Pancreas (tissue), 10 donors: ENCODE measurements at places on chromosomes 16 and 17. TPM values are rescaled to one million over a fixed set of nuclear protein-coding genes. Genes with fewer than 3 reads are reported as not detected.

GRCh38 chr17:6749519-6749918, 6.3 kb upstream of the XAF1 start:
- DNase-seq = no peak

GRCh38 chr16:49928176-49929041, 72.5 kb upstream of the ZNF423 start:
- DNase-seq = no peak

DNA sequence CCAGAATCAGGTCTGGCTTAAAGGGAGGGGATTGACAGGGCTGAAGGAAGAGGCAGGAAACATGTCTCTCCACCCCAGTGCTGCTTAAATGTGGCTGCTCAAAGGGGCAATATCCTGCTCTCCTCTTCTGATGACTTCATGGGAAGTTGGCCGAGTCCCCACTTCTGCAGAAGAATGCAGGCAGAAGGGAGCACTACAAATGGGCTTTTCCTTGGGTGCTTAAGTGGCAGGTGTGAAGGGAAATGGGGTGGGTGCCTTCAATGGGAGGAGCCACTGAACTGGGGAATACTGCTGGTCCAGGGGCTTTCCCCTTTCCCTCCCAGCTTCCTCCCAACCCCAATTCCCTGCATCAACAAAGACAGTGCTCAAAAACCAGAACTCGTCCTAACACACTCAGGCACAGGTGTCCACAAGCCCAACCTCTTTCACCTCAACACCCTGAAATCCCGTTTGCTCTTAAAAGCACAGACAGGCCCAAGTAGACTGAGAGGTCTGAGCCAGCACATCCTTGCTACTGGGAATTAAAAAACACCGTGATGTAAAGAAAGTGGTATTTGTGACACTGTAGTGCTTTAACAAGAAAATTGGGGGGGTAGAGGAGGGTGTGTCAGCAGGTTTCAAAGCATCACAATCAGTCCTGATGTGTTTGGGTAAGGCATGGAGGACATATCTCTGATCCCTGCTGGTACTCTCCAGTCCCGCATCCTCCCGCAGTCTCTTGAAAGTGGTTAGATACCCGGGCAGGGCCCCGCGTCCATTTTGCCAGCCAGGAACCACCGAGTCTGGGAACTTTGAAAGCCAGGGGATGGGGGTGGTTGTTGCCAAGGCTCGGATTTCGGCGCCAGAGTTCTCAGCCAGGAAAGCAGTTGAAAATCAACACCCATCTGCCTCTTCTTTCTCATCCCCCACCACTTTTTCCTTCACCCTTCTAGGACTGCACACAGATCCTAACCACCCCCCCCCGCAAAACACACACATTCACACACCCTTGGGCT, 1.6 kb downstream of the CA10 start:
- DNase-seq = no peak

GRCh38 chr16:75342308-75342811, 90.9 kb upstream of the BCAR1 start:
- DNase-seq = no peak

DNA sequence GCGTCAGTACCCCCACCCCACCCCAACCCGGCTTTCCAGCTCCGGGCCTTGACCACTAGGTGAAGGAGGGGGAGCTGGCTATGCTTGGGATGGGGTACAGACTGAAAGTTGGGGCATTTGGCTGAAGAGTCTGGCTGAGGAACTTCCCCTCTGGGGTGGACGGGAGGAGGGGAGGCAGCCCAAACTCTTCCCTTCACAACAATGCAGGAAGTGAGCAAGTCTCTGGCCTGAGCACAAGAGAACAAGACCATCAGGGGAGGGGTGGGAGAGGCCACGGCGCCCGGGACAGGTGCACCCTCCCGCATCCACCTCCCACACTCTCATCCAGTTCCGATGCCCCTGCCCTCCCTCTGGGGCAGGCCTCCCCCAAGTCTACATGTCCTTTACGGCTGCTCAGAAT, 5.6 kb downstream of the USH1G start:
- DNase-seq = no peak

DNA sequence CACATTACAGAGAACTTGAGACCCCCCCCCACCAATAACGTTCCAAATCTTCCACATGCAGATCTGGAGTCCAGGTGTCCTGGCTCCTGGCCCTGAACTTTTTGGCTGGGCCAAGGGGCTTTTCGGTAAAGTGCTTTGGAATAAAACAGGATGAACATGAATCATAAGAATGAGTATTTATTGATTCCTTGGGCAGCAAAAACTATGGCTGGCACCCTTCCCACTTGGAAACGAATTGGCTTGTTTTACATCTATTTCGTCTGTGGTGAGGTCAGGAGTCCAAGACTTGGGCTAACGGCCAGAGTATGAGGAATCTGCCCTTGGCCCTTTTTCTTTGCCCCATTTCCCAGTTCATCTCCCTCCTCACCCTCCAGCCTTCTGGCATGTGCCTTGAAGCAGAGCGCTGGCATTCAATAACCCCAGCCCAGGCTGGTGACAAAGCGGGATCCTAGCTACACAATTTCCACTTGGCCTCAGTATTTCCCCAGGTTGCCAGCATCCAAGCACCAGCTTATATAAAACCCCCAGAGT, 4.1 kb upstream of the UBTF start:
- peak; percentile 64 for DNase-seq

DNA sequence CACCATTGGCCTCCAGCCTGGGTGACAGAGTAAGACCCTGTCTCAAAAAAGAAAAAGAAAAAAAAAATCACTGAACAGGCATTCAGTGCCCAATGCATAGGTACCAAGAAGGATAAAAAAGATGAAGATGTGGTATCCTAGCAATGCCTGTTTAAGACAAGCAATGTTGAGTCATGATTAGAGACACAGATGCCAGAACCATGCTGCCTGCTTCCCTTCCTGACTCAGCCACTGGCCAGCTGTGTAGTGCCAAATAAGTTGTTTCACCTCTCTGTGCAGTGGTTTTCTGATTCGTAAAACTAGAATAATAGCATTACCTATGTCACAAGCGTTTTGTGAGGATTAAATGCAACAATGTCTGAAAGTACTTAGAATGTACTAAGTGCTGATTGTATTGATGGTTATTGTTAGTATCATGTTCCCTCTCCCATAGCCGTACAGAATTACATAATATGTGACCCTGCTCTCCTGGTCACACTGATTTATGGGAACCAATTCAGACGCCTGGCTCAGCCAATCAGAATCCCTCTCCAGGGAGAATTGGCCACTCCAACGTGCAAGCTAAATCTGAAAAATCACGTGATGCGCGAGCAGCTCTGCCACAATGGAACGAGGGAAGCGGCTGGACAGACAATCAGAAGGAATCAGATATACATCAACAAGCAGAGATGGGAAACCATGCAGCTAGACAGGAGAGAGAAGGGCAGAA, 241.9 kb downstream of the SLC39A11 start:
- DNase-seq = no peak

- DNase-seq = no peak
Observed at GRCh38 chr17:31561469-31562375, 170.2 kb downstream of the RAB11FIP4 start.

DNA sequence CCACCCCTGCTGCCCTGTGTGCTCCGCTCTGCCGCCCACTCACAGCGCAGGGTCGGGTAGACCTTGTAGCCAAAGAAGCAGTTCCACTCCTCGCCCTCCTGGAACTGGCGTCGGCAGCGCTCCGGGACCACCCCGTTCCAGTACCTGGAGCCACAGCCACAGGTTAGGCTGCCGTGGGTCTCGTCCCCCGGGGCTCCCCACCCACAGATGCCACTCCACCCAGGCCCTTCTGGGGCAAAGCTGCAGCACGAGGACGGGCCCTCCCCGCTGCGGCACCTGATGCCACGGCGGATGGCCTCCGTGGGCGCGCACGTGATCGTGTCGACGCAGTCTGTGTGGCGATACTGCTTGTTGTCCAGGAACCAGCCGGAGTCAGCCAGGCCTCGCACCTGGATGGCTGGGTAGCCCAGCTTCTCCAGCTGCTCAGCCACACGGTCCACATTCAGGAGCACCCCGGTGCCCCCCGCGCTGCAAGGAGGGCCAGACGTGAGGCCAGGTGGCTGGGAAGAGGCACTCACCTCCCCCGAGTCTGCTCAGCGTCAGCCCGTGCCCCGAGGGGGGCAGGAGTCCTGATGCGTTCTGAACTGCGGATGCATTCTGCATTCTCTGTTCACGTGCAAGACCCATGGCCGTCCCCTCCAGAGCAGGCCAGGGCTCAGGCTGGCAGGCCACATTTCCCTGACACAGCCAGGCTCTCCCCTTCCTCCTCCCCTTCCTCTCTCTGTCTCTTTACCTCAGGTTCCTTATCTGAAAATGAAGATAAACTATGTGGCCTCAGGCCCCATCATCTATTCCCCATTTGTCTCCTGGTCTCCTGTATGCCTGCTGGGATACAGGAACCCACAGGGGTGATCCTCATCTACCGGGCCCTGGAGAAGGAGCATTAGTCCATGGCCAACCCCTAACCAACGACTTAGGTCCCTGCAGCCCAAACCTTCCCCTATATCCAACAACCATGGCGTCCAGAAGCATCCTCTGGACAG, 4.1 kb downstream of the NOTUM start:
- DNase-seq = no peak

DNA sequence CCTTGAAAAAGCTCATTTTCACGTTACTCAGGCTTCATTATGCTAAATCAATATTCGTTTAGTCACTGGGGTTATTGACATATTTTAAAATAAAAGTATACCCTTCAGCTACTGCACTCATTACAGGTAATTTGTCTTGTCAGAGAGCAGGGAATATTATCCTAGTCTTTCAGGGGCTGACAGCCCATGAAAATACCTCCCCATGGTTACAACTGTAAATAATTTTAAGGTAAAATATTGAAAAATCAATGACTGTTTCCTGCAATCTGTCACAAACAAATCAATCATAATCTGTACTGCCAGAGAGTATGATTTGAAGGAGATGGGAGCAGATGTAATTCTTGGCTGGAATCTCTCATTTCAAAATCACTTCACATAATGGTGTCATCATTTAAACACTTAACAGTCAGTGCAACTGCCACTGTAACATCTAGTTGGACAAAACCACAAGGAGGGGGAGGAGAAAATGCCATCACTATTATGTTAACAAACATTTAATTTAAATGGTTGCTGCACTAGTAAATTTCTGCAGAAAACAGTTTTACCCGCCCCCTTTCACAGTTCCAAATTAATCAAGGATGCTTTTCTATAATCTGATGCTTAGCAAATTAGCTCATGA, 9.3 kb upstream of the IRX5 start:
- DNase-seq = no peak

GRCh38 chr16:67391424-67392300, 1.6 kb downstream of the TPPP3 start:
- peak; percentile 24 for DNase-seq

GRCh38 chr16:85888405-85889331, 10.3 kb upstream of the IRF8 start:
- DNase-seq = no peak

DNA sequence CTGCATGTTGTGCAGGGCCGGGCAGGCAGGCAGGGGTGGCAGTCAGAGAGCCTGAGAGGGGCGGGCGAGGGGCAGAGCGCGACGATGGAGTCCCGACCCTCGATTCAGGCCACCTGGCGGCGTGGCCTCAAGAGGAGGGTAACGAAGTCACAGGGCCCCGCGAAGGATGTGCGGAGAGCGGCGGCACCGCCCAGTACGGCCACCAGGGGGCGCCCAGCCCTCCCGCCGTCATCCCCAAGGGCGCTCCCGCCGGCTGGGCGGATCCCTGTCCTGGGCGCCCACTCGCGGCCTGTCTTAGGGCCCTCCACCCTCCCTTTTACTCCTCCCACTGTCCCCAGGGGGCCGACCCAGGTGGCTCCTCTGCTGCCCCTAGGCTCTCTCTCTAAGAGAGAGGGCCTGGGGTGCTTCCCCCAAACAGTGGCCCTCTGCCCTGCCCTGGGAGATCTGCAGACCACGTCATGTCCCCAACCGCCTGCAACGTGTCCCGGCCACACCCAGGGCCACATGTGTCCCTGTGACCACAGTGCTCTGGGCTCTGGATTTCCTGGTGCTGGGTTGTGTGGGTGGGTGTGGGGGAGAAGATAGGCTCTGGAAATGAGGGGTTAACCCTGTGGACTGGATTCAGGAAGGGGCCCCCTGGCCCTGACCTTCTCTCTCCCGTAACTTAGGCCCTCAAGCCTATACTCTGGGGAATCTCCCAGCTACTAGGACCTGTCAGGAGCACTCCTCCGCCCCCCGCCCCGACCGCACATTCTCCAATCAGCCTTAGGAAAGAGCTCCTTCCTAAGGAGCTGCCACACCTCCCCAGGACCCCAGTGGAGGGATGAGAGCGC, 5.9 kb downstream of the DPEP2 start:
- peak; percentile 61 for DNase-seq

GRCh38 chr17:57733085-57733484, 12.0 kb downstream of the CCDC182 start:
- no peak for DNase-seq

DNA sequence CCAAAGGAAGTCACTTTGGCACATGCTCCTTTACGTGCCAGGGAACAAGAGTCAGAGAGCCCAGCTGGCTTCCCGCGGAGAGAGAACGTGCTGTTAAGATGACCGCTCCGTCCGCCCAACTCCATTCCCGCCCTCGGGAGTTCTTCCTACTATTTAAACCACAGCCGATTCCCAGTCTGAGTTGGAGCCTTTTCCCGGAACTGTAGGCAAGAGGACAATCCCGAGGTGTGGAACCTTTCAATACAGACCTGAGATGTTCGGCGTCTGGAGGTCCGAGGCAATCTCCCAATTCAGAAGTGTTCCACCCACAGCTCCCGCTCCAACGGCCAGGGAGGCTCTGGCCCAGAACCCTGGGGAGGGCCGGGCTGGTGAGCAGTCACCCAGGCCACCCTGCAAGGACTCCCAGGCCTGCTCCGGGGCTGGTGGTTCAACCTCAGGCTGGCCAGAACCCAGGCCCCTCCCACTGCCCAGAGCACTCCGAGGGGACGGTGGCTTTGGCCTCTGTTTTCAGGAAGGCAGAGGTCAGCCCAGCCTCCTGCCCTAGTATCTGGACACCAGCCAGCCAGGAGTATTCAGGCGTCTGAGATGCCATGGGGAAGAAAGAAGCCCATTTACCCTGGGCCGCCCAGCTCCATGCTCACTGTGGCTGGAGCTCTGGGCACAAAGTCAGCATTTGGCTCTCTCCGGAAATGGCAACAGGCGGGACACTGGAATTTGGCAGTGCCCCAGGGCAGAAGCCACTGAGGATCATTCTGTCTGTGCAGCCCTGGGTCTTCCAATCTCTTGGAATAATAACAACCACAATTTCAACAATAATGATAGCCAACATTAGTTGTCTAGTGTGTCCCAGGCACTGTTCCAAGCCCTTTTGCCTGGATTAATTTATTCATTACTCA, 21.4 kb downstream of the EMP2 start:
- no peak for DNase-seq

GRCh38 chr16:69131167-69131838, 1.1 kb downstream of the CHTF8 start:
- DNase-seq = no peak

HSDL1 gene
- polyA plus RNA-seq = 6.5 TPM

ADGRG1 gene
- polyA plus RNA-seq = 47.6 TPM

ENGASE gene
- 34.3 TPM for polyA plus RNA-seq

MPP3 gene
- 15.5 TPM for polyA plus RNA-seq

CCL15 gene
- polyA plus RNA-seq = not detected

QRICH2 gene
- polyA plus RNA-seq = 7.4 TPM

MYL4 gene
- polyA plus RNA-seq = 0.23 TPM

DPEP1 gene
- 149 TPM for polyA plus RNA-seq

CTRB2 gene
- 30,463 TPM for polyA plus RNA-seq

MYH13 gene
- not detected for polyA plus RNA-seq
